ENCODE measurements at places on chromosomes 5 and 9.

DNA sequence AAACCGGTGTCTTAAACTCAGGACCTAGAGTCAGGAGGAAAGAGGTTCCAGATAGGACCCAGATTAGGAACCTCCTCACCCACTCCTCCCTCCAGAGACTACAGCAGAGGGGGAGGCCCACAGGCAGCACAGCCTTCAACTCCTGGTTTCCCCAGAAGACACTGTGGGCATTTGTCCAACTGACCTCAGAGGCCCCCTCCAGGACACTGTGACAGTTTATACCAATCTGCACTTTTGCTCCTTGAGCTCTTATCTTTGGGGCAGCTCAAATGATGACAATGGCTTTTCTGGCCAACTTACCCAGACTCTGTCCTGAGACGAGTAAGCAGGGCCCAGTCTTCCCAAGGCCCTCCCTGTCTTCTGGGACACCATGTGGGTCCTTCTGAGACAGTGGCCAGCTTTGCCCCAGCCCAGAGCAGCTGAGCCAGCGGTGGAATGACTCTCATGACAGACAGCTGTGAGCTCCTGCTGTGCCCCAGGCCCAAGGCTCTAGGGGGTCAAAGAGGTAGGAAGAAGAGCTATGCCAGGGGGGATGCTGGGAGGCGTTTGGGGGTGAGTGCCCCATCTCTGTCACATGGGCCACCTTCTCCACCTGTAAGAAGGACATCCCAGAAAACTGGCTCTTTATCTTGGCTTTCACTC lies 14.3 kb downstream of the OR2V2 start:
- DNase-seq, result no peak

- no peak for DNase-seq
Measured at GRCh38 chr5:149759986-149760853, 30.1 kb downstream of the PPARGC1B start.

- no peak for DNase-seq
Measured at GRCh38 chr9:71036501-71036900, 84.9 kb downstream of the TRPM3 start.

- DNase-seq, result no peak
Measured at GRCh38 chr5:68270399-68270975, 54.9 kb downstream of the PIK3R1 start.

DNA sequence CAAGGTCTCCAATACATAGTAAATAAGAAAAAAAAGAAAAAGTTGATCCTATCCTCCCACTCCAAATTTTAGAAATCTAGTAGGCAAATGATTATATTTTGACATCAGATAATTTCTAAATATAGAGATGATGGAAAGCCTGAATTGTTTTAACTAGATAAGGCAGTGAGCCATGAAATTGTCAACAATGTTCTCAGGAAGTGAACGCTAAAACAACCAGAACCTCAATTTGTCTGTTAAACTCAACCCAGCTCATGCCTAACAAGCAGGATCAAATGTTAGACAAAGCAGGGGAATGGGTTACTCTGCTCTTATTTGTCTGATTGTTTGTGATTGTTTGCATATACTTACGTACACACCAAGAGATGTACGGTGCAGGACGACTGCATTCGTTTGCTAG lies 49.2 kb downstream of the ESM1 start:
- DNase-seq, result no peak

DNA sequence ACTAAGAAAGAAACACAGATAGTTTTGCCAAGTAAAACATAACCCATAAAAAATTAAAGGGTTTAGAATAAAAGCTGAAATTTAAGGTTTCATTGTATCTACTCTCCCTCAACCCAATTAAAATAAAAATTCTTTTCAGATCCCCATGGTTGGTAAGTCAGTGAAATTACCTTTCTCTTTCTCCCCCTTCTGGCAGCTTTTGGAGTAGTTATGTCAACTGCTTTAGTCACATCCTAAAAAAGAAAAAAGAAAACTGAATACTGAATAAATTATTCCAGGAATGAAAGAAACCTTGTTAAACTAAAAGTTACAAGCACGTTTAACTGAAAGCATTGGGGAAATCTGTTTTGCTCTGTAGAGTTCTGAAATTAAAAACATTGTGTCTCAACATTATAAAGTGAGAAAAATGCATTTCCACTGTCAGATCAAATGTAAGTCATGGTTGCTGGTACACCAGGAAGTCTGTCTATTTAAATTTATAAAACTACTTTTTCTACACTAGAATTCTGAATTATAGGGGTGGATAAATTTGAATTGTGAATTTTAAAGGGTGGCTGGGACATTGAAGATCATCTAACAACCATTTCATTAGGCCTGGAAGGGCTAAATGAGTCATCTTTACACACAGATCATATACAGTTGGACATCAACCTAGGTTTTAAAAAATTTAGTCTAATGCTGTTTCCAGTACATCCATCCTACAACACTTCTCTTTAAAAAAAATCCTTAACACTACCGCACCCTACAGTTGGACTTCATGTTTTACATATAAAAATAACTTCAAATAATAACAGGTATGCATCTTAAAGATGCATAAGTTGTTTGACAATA lies 24.7 kb downstream of the PSIP1 start:
- no peak for DNase-seq

- DNase-seq, result no peak
Measured at GRCh38 chr9:33329979-33330378, 39.7 kb downstream of the NFX1 start.

GRCh38 chr9:126613651-126614050 lies at the start of gene LMX1B:
LMX1B (plus strand) TSS chr9:126613928; CDS start chr9:126614450, 522 bp downstream.
- DNase-seq, result no peak

DNA sequence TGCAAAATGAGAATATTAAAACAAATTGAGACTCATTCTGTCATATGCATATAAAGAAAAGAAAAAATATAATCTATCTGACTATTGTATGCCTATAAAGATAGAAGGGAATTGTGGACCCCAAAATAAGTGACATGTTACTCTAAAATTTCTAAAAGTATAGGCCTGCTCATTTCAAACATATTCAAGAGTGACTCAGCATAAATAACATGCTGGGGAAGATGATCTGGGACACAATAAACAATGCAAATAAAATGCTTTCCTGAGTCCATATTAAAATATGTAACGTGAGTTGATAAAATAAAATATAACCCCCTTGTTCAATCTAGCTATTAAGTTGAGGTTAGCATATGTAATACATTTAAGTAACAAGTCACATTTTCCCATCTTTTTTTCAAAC lies 882.0 kb upstream of the EDIL3 start:
- DNase-seq, result no peak

DNA sequence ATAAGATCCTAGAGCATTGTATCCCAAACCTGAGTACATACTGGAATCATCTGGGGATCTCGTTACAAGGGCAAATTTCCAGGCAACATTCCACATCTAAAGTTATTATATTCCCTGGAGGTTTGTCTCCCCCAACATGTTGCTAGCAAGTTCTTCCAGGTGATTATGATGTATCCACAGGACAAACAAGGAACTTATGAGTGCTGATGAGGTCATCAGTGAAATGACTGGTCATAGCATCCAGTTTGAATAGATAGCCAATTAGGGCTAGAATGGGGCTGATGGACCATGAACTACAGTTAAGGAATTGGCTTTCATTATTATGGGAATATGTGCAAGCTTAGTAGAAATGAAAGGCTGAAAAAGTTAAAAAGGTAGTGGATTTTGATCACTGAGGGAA lies 115.2 kb downstream of the CWC27 start:
- DNase-seq, result no peak

GRCh38 chr9:81083067-81083466 lies 606.3 kb downstream of the TLE1 start:
- no peak for DNase-seq

DNA sequence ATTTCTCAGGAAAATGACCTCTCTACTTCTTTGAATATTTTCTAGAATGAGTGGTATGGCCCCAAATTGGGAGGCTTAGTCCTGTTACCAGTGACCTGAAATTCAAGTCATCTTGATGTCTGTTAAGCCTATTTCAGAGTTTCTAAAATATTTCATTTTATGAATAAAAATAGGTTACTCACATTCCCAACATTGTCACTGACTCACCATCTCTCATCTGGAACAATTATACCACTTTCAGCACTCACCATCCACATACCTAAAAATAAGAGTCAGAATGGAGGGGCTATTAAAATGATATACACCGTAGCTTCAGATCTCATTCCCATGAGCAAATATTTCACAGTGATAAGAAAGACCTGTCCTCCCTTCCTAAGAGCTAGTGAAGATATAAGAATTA lies 71.8 kb downstream of the KIAA1958 start:
- no peak for DNase-seq

DNA sequence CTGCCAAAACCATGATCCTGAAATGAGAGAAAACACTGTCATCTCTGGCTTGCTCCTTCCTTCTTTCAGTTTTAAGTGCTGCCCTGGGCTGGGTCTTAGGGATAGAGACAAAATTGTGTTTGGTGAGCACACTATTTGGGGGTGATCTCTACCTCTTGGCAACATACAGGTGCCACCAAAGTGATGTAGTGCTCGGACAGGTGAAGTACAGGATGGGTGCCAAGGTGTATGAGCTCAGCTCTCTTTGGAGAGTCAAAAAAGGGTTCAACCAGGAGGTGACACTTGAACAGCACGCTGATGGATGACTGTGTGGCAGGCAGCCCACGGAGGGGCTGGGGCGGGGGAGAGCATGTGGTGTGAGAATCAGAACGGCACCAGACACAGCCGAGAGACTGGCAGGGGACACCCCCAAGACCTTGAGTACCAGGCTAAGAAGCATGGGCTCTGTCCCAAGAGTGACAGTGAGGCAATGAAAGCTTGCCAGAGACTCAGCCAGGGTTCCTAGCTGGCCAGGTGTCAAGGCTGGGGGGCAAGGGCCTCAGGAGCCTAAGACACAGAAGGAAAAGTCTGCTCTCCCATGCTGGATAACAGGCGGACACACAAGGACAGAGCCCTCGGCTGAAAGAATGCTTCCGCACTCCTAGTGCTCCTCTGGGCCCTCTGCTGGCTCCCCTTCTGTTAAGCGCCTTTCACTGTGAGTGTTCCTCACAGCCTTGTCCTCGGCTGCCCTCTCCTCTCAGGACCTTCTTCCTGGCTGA lies 2.5 kb downstream of the NHP2 start:
- no peak for DNase-seq

- no peak for DNase-seq
Measured at GRCh38 chr9:128420060-128420650, 502 bp upstream of the CERCAM start.

DNA sequence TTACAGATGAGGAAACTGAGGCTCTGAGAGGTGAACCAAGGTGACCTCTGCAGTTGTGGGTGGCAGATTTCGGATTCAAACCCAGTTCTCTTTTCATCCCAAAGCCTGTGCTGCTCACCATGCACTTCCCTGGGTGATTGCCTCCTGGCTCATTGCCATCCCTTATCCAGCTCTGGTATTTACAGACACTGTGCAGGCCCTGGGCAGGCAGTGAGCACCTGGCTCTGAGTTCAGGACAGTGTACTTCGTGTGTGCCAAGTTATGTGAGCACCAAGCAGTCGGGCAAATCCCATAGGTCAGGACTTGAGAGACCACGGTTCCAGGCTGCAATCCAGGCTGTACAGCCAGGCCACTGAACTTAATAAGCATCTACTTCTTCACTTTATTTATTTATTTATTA lies 1.4 kb downstream of the LRSAM1 start:
- DNase-seq, result no peak

GRCh38 chr5:60520451-60521227 lies 179.3 kb downstream of the DEPDC1B start:
- DNase-seq, result no peak

DNA sequence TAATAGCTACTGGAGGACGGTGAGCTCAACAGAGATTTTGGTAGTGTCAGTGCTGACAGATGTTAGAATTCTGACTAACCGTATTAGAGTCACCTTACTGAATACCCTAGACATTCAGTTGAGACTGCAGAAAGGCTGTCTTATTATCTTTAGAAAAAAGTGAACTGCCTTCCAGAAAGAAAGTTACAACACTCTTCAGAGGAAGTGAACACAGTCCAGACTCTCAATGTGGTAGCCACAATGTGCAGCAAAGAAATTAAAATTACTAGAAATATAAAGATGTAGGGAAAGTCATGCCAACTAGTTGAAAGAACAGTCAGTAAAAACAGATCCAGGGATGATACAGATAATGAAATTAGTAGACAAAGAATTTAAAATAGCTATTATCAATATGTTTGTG lies 47.1 kb upstream of the COL15A1 start:
- DNase-seq, result no peak

GRCh38 chr5:98173334-98173733 lies 600.1 kb upstream of the RGMB start:
- DNase-seq, result no peak

DNA sequence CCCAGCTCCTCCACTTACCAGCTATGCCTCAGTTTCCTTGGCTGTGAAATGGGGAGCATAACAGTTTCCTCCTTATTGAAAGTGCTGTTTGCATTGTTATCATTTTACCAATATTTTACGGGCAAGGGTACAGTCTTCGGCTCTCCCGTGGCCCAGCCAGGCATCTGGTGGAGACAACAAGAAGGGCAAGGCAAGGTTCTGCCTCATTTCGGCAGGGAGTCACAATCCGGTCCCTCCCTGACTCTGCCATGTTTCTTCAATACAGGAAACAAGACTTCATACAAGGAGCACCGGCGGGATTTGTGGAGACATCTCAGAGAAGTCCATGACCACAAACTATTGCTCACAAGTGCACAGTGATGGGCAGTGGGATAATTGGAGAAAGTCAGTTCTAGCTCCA lies 174.0 kb downstream of the FGF18 start:
- no peak for DNase-seq

GRCh38 chr5:108625654-108626053 lies 122.0 kb upstream of the FER start:
- DNase-seq, result no peak

GRCh38 chr5:61431923-61432620 lies 100.0 kb downstream of the ZSWIM6 start:
- no peak for DNase-seq
